ENCODE measurements at places on chromosomes 1 and 21.
A peak's percentile ranks its signal among the peaks of the same experiment; 100 is the strongest.

DNA sequence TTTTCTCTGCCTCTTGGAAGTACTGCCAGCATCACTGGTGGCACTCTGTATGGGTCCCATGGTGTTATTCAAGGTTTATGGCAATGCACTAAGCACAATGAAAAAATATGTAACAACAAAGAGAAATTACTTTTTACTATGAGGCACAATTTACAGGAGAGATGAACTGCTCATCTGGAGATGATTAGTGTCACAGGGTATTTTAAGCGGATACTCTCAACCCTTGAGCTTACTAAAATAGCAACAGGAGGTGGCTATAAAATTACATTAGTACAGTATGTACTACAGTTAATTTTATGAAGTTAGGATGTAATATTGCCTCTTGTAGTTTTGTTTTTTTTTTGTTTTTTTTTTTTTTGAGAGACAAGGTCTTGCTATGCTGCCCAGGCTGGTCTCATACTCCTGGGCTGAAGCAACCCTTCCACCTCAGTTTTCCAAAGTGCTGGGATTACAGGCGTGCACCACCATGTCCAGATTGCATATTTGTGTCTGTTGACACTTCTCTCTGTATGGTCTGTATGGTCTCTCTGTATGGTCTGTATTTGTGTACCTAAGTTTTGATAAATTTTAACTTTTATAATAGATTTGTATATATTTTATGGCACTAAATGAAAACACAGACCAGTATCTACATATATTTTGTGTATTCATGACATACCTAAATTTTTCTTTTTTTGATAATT is 175.6 kb upstream of the HP1BP3 start:
- no peak for DNase-seq

GRCh38 chr1:42784946-42785693 is at the start of gene TMEM269:
Gene TMEM269 (plus strand): TSS chr1:42784991. CDS start chr1:42789894, 4,903 bp downstream.
- peak; percentile 48 for DNase-seq

GRCh38 chr1:18322368-18323032 is 158.2 kb upstream of the KLHDC7A start:
- DNase-seq, result peak; percentile 1

DNA sequence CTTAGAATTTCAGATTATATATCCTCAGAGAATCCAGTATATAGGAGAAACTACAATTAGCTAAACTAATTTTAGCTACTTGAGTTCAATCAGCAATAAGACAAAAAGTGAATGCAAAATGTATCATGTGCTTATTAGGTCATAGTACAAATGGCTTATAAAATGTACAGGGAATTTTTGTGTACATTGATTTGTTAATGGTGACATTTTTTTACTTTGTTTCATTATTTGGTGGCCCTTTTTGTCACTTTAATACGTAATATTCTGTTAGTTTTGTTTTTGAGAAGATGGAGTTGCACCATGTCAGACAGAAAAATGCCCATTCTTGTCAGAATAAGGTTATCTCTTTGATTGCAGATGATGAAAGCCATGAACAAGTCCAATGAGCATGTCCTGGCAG is 33.6 kb downstream of the CC2D1B start:
- DNase-seq, result peak; percentile 46

GRCh38 chr1:3352299-3352951 is 102.0 kb upstream of the ARHGEF16 start:
- DNase-seq, result no peak

DNA sequence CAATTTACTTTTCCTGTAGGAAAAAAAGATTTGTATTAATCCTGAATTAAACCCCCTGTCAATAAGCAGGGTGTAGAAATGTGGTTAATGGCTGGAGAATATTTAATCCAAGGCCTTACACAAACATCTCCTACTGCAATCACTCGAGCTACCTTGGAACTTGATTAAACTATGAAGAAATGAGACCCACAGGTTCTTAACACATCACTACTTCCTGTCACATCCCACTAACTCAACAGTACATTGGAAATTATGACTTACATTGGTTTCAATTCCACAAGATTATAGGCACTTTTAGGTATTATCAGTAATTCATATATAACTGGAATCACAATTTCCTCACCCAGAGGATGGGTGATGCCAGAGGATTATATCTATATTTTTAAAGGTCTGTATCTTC is 480.3 kb downstream of the MRPL39 start:
- DNase-seq, result no peak

DNA sequence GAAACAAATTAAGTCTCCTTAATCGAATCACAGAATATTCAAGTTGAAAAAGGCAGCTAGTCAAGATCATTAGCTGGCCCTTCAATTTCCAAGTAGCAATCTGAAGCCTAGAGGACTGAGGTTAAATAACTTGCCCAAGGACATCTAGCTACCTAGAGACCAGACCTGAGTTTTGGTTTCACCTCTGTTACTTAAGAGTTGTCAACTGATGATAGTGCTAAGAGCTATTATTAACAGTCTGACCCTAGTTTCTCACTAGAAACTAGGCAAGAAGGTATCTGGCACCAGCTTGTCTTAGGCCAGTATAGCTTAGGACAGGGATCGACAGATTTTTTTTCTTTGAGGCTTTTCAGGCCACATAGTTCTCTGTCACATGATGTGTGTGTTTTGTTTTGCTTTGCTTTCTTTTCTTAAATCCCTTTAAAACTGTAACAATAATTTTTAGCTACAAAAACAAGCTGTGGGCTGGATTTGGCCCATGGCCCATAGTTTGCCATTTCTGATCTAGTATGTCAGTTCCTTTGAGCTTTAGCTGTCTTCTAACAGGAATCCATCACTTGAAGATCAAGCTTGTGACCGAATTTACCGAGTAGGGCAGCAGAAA is 23.2 kb downstream of the TRIM45 start:
- DNase-seq, result no peak

GRCh38 chr1:20380616-20381035 is 90.0 kb downstream of the VWA5B1 start:
- DNase-seq, result no peak

- DNase-seq, result no peak
Observed at GRCh38 chr1:171868217-171868803, 27.0 kb downstream of the DNM3 start.

DNA sequence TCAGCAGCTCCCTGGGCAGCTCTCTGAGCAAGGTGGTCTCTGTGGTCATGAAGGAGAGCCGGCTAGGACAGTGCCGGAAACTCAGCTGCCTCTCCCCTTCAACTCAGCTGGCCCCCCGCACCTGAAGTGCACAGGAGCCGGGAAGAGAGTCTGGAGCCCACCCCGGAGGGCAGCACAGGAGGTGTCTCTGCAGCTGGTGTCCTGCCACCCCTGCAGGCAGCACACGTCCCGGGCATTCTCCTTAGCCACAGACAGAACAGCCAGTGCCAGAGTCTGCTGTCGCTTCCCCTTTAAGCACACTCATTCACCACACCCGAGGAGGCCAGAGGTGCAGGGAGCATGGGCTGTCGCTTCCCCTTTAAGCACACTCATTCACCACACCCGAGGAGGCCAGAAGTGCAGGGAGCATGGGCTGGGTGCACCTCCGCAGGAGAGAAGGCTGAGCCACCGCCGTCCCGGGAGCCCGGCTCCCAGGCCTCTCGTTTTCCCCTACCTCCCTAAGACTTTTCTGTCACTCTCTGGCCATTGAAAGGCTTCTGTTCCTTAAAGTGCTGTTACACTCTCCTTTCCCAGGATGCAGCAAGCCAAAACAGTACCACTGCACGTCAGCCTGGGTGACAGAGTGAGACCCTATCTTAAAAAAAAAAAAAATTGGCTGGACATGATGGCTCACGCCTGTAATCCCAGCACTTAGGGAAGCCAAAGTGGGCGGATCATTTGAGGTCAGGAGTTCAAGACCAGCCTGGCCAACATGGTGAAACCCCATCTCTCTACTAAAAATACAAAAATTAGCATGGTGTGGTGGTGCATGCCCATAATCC is 16.9 kb upstream of the SAMD11 start:
- peak; percentile 88 for DNase-seq

DNA sequence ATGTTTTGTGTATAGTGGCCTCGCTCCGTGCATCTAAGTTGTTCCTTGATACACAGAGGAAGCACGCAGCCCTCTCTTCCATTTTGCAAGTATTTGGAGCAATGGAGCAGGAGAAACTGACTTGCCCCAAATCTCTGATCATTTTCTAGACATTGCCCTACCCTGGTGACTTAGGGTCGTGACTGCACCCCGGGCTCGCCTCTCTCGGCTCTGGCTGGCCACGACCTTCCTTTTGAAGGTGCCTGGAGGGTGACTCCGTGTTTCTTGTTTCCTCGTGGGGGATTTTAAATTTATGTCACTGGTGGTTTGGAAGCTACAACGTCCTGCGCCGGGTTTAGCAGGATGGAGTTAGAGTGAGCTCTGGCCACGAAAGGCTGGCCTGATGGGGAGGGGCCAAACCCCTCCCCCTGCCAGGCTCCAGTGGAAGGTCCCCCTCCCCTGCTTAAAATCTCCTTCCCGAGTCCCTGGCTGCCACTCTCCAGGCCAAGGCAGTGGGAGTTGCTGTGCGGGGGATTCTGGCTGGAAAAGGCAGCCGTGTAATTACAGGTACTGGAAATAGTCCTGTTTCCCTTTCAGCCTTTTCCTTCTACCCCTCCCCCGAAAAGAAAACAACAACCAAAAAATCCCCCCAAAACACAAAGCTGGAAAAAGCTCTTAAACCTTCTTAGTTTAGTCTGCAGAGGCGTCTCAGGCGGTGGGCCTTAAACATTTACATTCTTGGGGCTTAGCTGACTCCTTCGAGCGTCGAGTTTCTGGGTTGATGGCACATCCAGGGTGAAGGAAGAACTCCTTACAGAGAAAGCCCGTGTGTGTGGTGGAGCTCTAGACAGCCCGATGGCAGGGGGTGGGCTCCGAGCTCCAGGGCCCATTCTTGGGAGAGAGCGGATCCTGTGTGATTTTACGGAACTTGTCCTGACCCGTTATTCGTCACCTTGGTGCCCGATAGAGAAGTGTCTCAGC is 28.1 kb downstream of the SPSB1 start:
- no peak for DNase-seq

DNA sequence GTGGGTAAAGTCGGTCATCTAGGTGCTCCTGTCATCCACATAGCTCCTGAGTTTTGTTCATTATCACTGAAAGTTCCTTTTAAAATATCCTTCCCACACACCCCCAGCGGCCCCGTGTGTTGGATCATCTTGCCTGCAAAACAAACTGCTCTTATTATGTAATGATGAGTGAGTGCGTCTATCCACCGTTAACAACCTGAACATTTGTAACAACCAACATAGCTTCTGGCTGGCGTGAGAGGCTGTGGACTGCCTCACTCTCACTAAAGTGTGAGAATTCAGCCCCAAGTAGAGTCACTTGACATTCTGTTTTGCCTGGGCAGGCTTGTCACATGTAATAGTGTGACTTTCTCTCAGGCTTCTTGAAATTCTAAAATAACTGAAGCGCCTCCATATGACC is 14.5 kb upstream of the KCNA2 start:
- DNase-seq, result no peak

GRCh38 chr21:27837936-27838335 is 871.0 kb upstream of the ADAMTS5 start:
- DNase-seq, result no peak

- no peak for DNase-seq
Observed at GRCh38 chr1:79041666-79042065, 35.1 kb upstream of the ADGRL4 start.

GRCh38 chr1:39105061-39105840 is 79.1 kb downstream of the NDUFS5 start:
- DNase-seq, result peak; percentile 88

DNA sequence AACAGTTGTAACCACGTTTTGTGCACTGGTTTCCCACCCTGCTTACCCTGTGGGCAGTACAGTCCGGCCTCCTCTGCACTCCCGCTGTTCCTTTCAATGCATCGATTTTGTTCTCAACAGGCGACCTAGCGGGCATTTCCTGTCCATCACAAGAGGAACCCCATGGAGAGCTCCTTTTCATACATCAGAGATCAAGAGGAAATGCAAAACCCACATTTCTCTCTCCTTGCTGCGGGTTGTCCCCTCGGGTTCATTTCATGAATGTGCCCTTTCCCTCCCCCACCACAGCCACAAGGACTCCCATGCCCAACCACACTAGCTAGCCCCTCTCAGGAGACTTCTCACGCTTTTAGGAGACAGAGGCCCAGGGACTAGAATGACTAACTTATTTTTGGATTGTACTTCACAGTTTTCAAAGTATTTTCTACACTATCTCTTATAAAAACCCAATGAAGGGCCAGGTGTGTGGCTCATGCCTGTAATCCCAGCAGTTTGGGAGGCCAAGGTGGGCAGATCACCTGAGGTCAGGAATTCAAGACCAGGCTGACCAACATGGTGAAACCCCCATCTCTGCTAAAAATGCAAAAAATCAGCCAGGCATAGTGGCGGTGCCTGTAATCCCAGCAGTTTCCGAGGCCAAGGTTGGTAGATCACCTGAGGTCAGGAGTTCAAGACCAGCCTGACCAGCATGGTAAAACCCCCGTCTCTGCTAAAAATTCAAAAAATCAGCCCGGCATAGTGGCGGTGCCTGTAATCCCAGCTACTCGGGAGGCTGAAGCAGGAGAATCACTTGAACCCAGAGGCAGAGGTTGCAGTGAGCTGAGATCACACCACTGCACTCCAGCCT is 18.4 kb downstream of the ATP1A4 start:
- DNase-seq, result peak; percentile 49

GRCh38 chr1:182315167-182315556 is 76.4 kb downstream of the GLUL start:
- DNase-seq, result no peak

DNA sequence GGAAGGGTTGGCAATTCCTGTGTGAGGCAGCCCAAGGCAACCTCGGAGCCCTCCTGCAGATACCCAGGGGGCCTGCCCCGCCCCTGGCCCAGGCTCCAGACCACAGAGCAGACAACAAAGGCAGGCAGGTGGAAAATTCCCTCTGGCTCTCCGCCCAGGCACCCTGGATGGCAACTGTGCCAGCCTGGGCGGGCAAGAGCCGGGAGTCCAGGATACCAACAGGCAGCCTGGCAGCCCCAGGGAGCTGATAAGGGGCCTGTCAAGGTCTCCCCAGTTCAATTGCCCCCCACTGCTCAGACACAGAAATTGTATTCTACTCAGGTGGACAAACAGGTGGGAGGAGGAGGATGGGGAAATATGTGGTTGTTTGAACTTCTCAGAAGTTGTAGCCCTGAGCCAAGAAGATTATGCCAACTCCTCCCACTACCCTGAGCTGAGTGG is 15.4 kb upstream of the GPR37L1 start:
- DNase-seq, result no peak

DNA sequence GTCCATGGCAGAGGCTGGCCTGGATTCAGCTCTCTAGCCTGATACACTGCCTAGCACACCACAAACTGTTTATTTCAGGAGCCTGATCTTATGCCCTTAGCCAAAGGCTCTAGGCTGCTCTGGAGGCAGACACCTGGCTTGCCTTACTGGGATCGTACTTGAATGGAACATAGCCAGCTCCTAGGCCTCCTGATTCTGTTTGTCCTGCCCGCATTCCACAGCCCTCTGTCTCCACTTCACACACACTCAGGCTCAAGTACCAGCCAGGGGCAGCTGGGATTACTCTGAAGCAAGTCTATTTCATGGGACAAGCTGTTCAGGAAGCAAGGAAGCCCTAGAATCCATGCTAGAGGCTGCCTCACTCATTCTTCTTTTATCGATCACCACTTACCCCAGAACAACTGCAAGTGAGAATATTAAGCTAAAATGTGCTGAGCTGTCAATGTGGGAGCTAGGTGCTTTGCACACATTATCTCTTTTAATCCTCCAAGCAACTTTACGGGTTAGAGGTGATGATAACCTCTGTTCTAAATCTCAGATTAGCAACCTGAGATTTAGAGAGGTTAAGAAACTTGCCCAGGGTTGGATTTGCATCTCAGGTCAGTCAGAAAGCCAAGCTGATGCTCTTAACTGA is 31.1 kb upstream of the CYP4B1 start:
- no peak for DNase-seq

- peak; percentile 20 for DNase-seq
Observed at GRCh38 chr1:105793536-105794146, 1262.8 kb upstream of the PRMT6 start.

Data from suppressor macrophage treated with lipopolysaccharide for 1 hour (primary cell).